Activated B cell treated with CpG ODN at 0.5 μM for 24 hours (primary cell): ENCODE measurements at places on chromosomes 7 and 10. TPM values are rescaled to one million over a fixed set of nuclear protein-coding genes. Genes with fewer than 3 reads are reported as not detected.

The PLA2G12B gene
- total RNA-seq = not detected in 2 replicates

The BAMBI gene
- total RNA-seq = 0.16 and 0.32 TPM in 2 replicates

The CYP2C9 gene
- not detected in 2 replicates for total RNA-seq

The FGL2 gene
- total RNA-seq = 5.7 and 6.7 TPM in 2 replicates

The GJD4 gene
- total RNA-seq = not detected in 2 replicates
